Pulmonary artery endothelial cell (primary cell): ENCODE measurements at places on chromosomes 11 and 22.

DNA sequence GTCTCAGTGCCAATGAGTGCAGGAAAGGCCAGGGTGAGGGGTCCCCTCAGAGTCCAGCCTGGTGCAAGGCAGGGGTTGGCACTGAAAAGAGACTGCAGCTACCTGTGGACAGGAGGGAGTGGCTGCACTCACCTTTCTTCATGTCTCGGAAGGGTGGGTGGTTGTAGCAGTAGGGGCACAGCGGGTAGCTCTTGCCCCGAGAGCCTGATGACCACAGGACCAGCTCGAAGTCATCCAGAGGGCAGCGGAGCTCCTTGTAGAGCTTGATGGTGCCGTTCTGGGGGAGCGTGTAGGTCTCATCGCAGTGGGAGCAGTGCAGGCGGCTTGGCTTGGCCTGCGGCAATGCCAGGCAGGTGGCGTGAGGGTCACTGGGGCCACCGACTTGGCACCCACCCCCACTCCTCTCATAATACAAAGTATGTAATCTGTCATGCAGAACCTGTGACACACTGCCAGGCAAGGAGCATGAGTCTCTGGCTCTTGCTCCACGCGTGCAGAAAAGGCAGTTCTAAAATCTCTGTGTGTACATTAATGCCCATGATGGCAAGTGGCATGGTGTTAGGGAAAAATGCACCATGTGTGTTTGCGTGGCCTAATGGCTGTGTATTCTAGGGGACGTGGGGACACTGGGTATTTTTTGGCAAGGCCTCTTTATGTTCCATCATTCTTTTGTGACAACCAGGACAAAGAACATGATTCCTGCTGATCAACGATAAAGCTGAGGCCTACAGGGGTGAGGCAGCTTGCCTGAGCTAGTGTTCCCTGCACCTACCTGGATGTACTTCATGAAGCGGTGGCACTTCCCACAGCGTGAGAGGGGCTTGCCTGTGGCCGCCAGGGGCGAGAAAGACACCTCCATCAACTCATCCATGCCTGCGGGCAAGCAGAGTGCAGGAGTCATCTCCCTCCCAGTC is 6.0 kb upstream of the PPM1F start:
- no peak for DNase-seq

- DNase-seq, result peak; percentile 7
Measured at GRCh38 chr11:31870609-31871309, 59.6 kb upstream of the PAX6 start.

GRCh38 chr22:20227363-20227762 is 40.8 kb downstream of the RTN4R start:
- DNase-seq, result no peak

DNA sequence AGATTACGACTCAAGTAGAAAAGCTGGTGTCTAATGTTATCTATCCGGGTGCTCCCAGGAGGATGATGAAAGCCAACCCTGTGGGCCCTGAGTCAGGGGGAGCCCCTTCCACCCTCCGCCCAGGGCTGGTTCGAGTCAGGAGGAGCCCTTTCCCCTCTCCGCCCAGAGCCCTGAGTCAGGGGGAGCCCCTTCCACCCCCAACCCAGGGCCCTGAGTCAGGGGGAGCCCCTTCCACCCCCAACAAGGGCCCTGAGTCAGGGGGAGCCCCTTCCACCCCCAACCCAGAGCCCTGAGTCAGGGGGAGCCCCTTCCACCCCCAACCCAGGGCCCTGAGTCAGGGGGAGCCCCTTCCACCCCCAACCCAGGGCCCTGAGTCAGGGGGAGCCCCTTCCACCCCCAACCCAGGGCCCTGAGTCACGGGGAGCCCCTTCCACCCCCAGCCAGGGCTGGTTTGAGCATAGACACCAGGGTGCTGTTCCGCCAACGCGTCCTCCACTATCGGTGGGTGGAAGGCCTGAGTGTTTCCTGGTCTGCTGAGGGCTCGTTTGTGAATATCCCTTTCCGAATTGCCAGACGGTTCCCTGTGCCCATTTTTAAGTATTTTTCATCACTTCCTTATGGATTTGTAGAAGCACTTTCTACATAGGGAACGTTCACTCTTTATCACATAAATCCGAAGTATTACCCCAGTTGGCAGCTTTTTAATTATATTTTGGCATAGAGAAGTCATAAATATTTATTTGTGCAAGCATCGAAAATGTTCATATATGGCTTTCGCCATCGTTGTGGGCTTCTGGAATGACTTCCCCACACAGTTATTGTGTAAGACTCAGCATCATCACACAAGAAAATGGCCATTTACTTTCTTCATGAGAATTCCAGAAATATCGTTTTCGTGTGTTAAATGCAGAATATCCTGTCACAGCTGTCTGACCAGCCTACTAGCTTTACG is 380.6 kb downstream of the BRD1 start:
- no peak for DNase-seq

DNA sequence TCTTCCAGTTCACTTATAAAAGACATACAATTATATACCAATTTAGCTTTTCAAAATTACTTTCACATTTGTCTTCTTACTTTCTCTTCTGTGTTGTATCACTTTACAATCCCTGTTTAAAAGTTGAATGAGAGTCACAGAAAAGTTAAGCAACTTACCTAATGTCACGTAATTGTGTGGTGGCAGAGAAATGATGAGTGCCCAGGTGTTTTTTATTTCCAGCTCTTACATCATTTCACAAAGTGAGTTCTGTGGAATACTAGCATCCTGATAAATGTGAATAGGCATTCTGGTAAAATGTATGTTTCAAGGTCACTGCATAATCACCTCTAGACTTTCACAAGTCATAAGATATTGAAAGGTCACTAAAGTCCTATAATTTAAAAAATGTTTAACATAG is 133.0 kb upstream of the FIBIN start:
- DNase-seq, result no peak

DNA sequence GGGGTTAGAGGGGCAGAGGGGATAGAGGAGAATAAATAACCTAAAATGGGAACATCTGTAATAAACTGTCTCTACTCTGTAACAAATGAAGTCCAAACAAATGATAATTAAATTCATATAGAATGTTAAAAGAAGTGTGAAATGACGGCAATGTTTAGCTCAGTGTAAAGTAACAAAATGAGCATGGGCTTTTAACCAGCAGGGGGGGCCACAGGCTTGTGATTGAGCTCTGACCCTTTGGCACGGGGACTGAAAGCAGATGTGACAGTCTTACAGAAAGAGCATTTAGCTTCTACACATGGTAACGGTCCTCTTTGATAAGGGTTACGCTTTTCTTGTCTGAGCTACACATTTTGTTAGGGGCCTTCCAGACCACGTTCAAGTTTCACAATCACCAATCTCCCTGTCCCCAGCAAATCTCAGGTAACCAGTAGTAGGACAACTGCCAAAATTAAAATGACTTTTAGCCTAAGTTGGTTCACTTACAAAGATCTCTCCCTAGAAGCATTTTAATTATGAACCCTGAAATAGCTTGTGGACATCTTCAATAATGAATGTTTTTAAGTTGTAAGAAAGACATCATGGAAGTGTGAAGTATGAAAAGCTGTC is 262.5 kb downstream of the DCDC1 start:
- DNase-seq, result no peak

DNA sequence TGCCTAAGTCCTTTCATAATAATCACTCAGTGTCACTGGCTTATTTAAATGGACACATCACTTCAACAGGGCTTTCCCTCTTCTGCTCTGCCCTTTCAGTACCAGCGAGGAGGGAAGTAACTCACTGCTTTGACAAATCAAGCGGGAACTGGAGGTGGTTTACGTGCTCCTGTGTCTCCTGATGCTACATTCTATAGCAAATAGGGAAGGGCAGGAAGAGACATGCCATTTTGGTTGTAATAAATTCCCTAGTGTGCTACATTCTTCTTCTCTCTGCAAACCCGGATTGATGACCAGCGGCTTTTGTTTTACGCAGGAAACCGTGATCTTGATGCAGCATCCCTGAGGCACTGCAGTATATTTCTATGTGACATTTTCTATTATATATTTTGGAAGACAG is 371.1 kb upstream of the SYN3 start:
- no peak for DNase-seq

DNA sequence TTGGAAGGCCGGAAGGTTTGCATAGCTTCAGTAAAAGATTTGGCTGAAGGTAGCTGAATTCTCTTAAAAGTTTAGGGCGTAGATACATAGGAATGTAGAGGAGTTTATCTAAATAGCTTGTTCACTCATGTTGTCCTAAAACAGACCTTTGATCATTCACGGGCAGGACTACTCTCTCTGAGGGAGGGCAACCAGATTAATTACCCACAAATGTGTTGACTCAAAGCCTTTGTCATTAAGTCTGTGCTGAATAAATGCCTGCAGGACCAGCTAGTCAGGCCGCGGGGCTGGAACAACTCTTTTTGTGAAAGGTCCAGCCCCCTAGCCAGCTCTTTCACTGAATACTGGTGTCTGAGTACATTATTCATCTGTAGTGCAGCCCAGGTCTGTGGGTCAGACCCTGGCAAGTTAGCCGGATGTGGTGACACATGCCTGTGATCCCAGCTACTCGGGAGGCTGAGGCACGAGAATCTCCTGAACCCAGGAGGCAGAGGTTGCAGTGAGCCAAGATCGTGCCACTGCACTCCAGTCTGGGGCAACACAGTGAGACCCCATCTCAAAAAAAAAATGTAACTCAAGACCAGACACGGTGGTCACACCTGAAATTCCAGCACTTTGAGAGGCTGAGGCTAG is 2.8 kb upstream of the FADD start:
- no peak for DNase-seq

DNA sequence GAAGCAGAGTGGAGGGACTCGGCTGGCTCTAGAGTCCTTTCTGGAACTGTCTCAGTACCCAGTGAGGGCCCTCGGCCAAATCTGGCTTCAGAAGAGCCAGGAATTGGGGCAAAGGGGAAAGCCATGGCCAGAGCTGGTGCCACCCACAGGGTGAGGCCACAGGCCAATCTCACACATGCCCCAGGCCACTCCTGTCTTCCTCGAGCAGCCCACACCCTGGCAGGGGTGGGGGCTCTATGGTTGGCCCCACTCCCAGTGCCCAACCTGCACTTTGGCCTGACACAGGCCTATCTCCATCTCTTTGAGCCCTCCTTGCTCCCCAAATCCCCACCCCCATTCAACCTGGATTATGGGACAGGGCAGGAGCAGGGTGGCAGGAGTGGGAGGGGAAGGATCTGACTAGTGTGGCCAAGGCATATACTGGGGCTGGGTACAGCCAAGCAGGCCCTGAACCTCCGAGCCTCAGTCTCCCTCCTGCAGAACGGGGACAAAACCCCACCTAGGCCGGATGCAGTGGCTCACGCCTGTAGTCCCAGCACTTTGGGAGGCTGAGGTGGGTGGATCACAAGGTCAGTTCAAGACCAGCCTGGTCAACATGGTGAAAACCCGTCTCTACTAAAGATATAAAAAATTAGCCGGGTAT is 6.9 kb downstream of the TST start:
- DNase-seq, result no peak

- DNase-seq, result no peak
Measured at GRCh38 chr11:106904826-106905225, 113.5 kb downstream of the GUCY1A2 start.

- no peak for DNase-seq
Measured at GRCh38 chr11:46902694-46903093, 15.7 kb downstream of the LRP4 start.

- no peak for DNase-seq
Measured at GRCh38 chr11:74276581-74276980, 34.9 kb downstream of the P4HA3 start.

GRCh38 chr22:49348631-49349030 is 479.0 kb downstream of the BRD1 start:
- no peak for DNase-seq

- DNase-seq, result no peak
Measured at GRCh38 chr22:29914165-29914564, 31.2 kb downstream of the MTMR3 start.

DNA sequence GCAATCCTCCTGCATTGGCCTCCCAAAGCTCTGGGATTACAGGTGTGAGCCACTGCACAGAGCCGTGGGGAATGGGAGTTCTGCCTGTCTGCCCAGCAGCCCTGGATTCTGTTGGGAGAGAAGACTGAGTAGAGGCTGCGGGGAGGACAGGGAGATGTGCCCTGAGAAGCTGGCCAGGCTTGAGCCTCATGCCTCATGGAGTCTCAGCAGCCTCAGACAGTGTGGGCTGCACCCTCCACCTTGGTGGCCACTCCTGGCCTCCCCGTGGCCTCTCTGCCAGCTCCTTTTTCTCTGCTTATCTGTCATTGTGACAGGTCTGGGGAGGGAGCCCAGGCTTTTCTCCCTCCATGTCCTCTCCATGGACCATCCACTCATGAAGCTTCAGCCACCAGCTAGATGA is 43.2 kb downstream of the DKK3 start:
- DNase-seq, result no peak

DNA sequence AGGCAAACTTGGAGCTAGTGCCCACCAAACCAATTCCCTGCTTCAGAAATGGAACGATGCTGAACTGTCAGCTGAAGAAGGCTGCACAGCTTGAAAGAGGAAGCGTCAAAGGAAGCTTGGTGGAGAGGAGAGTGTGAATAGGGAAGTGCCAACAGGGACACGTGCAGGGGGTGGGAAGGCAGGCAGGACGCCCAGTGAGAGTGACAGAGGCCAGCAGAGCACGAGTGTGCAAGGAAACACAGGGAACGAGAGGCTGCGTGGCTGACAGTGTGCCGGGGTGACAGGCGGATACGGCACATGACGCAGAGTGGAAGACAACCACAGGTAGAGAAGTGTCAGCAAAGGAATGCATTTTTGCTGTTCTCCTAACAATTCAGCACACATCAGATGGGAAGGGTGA is 196.4 kb downstream of the LARGE1 start:
- DNase-seq, result no peak

DNA sequence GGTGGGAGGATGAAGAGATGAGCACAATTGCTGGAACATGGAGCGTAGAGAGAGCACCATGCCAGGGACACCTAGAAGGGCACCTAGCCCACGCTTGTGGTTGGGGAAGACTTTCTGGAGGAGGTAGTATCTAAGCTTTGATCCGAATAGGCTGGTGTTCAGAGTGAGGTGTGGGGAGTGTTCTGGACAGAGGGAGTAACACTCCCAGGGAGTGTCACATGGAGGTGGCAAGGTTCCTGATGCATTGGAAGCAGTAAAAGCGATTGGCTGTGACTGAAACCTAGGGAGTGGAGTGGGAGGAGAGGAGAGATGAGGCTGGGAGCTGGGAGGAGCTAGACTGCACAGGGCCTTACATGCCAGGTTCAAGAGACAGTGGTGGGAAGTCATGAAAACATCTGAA is 188.0 kb upstream of the NCAM1 start:
- no peak for DNase-seq

DNA sequence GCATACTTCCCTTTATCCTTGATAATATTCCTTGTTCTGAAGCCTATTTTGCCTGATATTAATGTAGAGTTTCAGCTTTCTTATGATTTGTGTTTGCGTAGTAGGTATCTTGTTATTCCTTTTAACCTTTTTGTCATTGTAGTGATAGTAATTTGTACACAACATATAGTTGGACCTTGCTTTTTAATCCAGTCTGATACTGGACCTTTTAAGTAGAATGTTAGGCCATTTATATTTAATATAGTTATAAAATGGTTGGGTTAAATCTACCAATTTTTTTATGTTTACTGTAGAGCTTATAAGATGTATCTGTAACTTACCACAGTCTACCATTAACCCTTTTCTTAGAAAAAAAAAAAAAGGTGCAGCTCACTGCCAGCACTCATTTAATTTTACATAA is 8.6 kb upstream of the PITPNB start:
- DNase-seq, result no peak
